ENCODE measurements at places on chromosomes 2 and 18.

GRCh38 chr2:222055328-222055727 lies 243.5 kb downstream of the PAX3 start:
- DNase-seq = no peak

DNA sequence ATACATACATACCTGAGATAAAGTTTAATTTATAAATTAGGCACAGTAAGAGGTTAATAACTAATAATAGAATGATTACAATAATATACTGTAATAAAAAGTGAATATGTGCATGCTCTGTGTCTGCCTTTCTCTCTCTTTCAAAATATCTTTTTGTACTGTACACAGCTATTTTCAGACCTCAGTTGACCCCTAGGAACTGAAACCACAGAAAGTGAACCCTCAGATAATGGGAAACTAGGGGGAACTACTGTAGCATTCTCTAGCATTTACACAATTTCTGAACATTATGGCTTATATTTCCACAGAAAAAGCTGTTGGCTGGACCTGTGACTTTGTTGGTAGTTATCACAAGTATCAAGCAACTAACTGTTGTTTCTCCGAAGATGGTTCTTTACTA lies 25.9 kb downstream of the WDR75 start:
- DNase-seq = no peak

DNA sequence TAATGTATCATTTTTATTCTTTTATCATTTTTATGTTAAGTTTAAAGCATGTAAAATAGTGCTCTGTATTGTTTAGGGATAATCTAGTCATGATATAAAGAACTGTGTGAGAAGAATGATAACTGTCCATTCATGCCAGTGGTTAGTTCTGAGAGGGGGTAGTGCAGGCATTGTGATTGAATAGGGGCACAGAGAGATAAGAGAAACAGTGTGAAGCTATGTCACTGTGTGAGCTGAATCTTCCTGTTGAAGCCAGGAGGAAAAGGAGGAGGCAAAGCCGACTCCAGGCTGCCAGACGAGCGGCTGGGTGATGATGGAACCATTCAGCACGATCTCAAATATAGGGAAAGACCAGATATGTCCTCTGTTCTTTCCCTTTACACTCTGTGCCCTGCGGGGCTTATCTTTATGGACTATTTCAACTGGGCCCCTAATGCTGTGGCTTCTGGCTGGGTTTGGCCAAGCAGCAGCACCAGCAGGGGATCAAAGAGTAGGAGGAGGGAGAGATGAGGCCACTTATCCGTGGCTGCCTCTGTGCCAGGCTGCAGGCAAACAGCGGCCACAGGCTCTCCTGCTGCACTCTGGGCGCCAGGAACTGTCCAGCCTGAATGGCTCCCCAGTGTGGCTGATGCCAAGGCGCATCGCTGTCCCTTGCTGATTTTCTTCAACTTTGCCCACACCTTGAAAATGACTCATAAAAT lies 128.0 kb downstream of the SPP2 start:
- no peak for DNase-seq

DNA sequence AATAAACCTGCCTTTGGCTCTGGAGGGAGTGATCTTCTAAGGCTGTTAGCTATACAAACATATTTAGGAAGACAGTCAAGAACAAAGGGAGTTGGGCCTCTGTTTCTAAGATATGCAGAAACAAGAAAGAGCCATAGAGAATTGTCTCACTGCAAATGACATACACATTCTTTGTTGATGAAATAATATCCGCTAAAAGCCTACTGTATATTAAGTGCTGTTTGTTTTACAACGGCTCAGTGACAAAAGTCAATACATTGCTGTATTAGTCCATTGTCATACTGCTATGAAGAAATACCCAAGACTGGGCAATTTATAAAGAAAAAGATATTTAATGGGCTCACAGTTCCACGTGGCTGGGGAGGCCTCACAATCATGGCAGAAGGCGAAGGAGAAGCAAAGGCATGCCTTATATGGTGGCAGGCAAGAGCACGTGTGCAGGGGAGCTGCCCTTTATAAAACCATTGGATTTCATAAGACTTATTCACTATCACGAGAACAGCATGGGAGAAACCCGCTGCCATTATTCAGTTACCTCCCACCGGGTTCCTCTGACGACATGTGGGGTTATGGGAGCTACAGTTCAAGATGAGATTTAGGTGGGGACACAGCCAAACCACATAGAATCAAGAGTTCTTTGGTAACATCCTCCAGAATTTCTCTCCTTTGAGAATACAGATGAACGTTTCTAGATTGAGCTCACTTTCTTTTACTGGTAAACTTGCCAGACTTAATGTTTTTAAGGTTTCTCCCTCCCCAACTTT lies 157.8 kb downstream of the PIK3C3 start:
- no peak for DNase-seq

GRCh38 chr2:185222311-185222710 lies 516.3 kb upstream of the FSIP2 start:
- no peak for DNase-seq

GRCh38 chr2:54728669-54729120 lies 5.2 kb downstream of the EML6 start:
- no peak for DNase-seq

DNA sequence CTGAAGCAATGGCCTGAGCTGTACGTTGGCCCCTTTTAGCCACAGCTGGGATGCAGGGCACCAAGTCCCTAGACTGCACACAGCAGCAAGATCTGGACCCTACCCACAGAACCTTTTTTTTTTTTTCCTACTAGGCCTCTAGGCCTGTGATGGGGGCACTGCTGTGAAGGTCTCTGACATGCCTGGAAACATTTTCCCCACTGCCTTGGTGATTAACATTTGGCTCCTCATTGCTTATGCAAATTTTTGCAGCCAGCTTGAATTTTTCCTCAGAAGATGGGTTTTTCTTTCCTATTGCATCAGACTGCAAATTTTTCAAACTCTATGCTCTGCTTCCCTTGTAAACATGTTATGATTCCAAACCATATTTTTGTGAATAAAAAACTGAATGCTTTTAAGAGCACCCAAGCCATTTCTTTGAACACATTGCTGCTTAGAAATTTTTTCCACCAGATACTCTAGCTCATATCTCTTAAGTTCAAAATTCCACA lies 33.5 kb downstream of the PDE1A start:
- no peak for DNase-seq

DNA sequence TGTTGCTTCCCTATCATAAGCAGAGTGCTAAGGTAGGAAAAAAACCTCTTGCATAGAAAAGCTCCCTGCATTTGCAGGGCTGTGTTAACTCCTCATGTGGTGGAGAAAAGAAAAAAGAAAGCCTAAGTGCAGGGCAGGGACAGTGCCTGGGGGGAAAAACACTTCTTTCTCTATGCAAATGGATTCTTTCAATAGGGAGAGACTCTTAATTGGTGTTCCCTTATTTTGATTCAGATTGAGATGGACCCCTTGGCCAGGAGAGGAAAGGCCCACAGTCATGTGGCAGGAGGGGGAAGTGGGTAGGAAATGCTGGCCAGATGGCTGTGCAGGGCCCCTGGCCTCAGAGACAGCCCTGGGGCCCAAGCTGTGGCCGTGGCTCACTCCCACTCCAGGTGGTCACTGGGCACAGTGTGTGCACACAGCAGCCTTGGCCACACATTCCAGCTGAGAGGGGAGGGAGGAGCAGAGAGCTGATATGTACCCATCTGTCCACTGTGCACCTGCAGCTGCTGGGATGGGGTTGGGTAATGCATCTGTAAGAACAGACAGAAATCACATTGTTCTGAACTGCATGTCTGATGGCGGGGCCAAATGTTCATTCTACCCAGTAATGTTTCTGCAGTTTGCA lies 410.4 kb downstream of the DSC3 start:
- no peak for DNase-seq

- no peak for DNase-seq
Observed at GRCh38 chr2:11752906-11753305, 6.5 kb downstream of the LPIN1 start.

All from ecto neural progenitor cell (in vitro differentiated cells).